MV-4-11 (cell line): ENCODE measurements at places on chromosomes 3 and 15.

- DNase-seq, result peak; percentile 15
Measured at GRCh38 chr3:105885256-105885655, 16.4 kb upstream of the CBLB start.

- DNase-seq, result no peak
Measured at GRCh38 chr3:169562988-169563774, 100.3 kb downstream of the MECOM start.

DNA sequence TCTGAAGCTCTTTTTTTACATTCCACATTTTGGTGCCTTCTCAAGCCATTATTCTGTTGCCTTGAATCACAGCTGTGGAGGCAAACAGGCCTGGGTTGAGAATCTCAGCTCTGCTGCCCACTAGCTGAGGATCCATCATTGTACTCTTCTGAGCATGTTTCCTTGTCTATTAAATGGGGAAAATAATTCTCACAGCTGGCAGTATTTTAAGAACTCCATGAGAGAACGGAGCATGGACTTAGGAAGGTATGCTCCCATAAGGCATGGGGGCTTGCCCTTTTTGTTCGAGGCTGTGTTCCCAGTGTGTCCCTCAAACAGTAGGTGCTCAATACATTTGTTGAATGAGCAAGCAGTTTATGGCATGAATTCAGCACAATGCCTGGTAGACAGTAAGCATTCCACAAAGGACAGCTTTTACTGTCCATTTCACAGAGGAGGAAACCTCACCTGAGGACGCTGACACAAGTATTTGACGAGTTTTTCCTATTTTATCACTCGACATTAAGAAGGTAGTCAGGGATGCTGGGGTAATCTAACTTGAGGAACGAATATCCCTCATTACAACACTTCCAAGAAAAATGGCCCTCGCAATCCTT is 2.1 kb upstream of the PTPRG start:
- DNase-seq, result no peak

GRCh38 chr3:58271901-58272501 is 34.0 kb upstream of the RPP14 start:
- DNase-seq, result peak; percentile 82

DNA sequence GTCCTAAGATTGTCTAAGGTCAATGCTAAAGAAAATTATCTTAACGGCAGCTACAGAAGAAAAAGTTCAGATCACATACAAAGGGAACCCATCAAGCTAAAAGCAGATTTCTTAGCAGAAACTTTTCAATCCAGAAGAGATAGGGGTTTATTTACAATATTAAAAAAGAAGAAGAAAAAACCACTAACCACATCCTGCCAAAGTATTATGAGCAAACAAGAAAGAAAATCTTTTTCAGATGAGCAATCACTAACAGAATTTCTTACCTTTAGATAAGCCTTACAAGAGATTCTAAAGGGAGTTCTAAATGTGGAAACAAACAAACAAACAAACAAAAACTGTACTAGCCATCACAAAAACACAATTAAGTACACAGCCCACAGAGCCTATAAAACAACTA is 1015.8 kb upstream of the EPHA6 start:
- no peak for DNase-seq

- no peak for DNase-seq
Measured at GRCh38 chr3:16893618-16894200, 9.0 kb downstream of the PLCL2 start.

DNA sequence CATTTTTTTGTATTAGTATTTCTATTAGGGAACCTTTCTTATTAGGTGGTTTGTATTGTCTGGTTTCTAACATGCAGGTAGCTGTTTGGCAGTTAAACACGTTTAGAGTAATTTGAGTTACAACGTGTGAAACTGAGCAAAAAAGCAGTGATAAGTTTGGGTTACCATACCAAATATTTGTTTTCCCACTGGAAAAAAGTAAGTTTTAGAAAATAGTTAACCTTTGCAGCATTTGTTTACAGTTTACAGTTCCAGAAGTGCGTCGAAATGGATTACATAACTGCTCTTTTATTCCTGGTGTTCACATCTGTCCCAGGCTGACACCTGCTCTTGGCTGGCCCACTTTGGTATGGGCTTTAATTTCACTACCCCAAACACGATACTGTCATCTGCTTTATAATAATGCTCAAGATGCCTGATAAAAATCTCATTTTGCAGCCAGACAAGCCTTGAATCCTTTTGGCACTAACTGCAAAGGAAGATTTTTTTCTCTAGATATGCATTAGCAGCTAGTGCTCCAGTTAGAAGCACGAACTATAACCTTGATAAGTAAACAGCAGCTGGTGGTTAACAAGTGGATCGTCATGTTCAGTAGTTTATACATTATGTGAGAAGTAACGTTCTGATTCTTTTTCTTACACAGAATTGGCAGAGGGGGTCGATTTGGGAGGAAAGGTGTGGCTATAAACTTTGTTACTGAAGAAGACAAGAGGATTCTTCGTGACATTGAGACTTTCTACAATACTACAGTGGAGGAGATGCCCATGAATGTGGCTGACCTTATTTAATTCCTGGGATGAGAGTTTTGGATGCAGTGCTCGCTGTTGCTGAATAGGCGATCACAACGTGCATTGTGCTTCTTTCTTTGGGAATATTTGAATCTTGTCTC is 5.3 kb downstream of the EIF4A2 start:
- no peak for DNase-seq

GRCh38 chr3:10467904-10468612 is 37.3 kb downstream of the ATP2B2 start:
- DNase-seq, result no peak

DNA sequence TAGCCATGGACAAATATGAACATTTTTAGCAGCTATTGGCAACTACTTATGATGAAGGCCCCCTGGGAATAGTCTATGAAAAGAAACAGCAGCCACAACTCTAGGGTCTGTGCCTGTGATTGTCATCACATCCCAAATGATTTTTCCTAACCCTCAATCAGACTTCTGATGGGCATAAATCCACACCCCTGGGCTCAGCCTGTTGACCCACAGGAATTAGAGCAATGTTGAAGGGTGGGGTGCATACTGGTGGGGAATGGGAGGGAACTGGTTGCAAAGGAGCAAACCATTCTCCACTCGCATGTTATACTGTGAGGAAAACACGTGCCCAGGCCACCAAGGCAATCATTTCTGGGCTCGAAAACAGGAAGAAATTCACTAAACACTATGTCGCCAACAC is 106.5 kb upstream of the CTNNB1 start:
- no peak for DNase-seq

DNA sequence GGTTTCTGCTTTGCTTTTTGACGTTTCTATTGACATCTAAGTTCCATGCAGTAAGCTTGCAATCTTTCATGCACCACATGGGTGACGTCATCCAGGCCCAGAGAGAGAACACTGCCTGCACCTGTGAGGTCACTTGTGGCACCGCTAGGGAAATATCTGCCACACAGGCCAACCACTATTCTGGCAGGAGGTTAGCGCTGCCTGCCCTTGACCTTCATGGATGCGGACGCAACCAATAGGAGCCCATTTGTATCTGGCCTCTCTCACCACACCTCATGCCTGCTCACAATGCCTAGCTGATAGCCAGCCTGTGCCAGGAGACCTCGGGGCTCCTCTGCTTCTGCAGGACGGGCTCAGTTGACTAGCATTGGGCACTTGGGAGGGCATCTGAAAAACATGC is 55.8 kb upstream of the PRR23E start:
- DNase-seq, result no peak

DNA sequence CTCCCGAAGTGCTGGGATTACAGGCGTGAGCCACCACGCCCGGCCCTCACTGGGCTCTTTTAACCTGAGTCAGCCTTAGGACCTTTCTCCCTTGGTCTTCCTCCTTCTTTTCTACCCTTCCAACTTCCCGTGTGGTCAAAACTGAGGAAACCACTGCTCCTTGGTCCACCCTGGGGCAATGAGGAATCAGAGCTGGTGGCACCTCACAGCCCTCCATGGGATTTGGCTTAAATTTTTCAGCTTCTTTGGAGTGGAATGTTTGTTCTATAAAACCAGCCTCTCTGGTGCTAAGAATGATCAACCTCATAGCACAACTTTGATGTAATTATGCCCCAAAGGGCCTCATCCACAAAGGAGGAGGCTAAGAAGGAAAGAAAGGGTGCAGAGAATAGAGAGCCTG is 76.6 kb upstream of the CFAP20DC start:
- no peak for DNase-seq

- no peak for DNase-seq
Measured at GRCh38 chr3:139434228-139434627, 42.1 kb downstream of the RBP2 start.

DNA sequence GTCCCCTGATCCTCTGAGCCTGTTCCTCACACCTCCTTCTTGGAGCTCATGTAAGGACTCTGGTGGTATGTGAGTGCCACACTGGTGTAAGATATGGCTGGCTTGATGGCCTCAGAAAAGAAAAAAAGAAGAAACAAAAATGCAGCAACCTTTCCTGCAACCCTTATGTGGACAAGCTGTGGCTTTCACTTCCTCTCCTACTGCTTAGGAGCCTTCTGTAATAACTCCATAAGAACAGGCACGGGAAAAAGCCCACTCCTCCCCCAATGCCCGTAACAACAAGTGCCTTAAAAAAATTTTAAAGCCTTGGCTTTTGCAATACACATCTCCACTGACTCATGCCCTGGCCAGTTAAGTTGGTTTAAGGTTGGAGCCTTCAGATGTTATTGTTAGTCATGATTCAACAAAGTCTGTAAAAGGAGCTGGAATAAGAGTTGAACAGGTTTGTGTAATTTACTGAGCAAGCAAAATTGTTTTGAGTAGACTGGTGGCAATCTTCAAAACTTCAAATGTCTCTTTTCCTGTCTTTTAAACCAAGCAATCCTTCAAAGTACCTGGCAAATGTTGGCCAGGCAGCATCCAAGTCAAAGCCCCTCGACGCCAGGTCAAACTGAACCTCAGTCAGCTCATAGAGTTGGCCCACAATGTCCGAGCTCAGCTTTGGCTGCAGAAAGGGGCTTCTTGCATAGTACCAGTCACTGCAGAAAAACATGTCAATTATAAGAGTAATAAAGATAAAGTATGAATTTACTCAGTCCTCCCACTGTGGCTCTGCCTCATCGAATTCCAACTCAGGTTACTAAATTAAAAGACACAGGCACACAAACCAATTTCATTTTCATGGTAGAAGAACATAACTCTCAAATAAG is 22.9 kb downstream of the FYCO1 start:
- peak; percentile 100 for DNase-seq

DNA sequence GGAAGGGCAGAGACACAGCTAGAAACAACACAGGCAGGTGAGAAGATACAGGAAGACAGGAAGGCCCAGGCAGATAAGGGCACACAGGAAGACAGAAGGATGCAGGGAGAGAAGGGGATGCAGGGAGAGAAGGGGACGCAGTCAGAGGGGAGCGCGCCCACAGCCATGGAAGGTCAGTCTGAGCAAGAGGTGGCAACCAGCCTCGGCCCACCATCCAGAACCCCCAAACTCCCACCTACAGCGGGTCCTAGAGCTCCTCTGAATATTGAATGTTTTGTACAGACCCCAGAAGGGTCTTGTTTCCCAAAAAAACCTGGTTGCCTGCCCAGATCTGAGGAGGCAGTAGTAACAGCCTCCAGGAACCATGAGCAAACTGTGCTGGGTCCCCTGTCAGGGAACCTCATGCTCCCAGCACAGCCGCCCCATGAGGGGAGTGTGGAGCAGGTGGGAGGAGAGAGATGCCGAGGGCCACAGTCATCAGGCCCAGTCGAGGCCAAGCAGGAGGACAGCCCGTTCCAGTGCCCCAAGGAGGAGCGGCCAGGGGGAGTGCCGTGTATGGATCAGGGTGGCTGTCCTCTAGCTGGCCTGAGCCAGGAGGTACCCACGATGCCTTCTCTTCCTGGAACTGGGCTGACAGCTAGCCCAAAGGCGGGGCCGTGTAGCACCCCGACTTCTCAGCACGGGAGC is 27.6 kb upstream of the SLC28A1 start:
- no peak for DNase-seq

DNA sequence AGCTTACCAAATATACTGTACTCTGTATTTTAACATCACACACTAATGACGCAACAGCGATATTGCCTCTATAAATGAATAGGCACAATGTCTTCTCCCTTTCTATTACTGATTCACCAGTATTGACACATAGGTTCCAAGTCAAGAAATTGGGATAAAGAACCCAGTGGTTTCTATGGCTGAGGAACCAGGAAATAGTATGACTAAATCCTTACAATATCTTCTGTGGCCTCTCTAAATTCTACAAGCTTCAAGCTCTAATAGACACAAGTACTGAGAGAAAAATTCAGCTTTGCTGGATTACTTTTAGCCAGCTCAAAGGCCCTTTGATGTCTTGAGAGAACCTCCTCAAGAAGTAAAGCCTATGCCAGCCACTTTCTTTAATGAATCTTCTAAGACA is 162.5 kb downstream of the DPH6 start:
- DNase-seq, result no peak

GRCh38 chr3:153429821-153430220 is 267.8 kb downstream of the RAP2B start:
- DNase-seq, result no peak

DNA sequence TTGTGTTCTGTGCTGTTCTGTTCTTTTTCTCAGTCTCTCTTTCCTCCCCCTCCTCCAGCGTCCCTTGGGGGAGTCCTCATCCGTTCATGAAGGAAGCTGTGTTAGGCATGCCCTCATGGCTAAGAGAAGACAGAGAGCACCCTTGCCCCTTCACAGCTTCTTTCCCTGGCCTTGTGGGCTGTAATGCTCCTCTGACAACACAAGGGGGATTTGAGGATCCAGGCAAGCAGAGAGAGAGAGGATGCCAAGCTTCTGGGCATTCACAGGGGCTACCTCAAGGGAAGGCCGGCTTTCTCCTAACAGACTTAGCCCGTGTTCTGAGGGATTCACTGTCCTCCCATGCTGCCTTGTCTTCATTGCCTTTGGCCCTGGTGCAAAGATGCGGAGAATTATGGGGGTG is 389.5 kb downstream of the LRTM1 start:
- no peak for DNase-seq

DNA sequence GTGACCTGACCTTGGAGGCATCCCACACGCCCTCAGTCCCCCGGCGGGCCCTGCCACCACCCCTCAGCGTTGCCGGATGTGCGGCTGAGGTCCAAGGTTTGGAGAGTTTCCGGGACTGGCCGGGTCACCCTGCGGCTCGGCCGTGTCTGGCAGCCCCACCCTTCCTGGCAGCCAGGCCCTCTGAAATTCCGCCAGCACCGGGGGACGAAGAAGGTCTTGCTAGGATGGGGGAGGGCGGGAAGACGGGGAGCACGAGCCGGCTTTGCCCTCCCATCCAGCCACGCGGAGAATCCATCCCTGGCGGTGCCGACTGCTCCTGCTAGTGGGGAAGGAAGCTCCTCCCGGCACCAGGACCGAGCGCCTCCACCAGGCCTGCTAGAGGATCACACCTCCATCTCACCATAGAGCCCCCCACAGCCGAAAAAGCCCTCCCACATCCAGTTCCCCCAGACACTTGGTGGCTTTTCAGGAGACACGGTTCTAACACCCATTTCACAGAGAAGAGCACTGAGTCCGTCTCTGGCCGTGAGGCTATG is 81.5 kb downstream of the CPN2 start:
- no peak for DNase-seq

- DNase-seq, result no peak
Measured at GRCh38 chr15:31499236-31499952, 172.8 kb downstream of the KLF13 start.

GRCh38 chr15:85024509-85025336 is 43.1 kb downstream of the PDE8A start:
- peak; percentile 43 for DNase-seq
